ENCODE measurements at places on chromosomes 4 and X. TPM values are rescaled to one million over a fixed set of nuclear protein-coding genes. Genes with fewer than 3 reads are reported as not detected.
A peak's percentile ranks its signal among the peaks of the same experiment; 100 is the strongest.

- DNase-seq = no peak
Measured at GRCh38 chrX:70088751-70089150, 26.5 kb downstream of the OTUD6A start.

DNA sequence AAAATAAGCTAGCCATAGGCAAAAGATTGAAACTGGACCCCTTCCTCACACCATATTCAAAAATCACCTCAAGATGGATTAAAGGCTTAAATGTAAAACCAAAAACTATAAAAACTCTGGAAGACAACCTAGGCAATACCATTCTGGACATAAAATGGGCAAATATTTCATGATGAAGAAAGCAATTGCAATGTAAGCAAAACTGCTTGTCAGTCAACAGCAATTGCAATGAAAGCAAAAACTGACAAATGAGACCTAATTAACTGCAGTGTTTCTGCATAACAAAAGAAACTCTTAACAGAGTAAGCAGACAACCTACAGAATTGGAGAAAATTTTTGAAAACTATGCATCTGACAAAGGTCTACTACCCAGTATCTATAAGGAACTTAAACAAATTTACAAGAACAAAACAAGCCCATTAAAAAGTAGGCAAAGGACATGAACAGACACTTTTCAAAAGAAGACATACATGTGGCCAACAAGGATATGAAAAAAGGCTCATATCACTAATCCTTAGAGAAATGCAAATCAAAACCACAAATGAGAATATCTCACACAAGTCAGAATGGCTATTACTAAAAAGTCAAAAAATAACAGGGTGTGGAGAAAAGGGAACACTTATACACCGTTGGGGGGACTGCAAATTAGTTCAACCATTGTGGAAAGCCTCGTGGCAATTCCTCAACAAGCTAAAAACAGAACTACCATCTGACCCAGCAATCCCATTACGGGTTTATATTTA, 46.7 kb downstream of the CFAP299 start:
- DNase-seq = no peak

DNA sequence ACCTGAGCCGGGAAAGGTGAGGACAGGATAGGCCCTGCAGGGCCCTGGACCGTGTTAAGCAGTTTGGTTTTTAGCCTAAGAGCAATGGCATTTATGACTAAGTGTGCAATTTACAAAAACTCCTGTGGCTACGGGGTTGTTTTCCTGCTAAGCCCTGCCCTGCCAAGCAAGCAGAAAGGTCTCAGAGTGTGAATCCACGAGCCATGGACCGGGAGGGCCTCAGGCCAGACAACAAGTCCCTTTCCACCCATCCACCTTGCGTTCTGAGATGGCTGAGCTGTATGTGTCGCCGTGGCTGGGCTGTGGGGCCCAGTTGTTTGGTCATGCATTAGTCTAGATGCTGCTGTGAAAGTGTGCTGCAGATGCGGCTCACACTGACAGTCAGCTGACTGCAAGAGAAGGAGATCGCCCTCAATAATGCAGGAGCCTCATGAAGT, 33.9 kb upstream of the AFAP1 start:
- no peak for DNase-seq

GRCh38 chr4:170242471-170242870, 152.7 kb upstream of the AADAT start:
- DNase-seq = no peak

- no peak for DNase-seq
Measured at GRCh38 chr4:82733636-82734035, 65.0 kb downstream of the SCD5 start.

DNA sequence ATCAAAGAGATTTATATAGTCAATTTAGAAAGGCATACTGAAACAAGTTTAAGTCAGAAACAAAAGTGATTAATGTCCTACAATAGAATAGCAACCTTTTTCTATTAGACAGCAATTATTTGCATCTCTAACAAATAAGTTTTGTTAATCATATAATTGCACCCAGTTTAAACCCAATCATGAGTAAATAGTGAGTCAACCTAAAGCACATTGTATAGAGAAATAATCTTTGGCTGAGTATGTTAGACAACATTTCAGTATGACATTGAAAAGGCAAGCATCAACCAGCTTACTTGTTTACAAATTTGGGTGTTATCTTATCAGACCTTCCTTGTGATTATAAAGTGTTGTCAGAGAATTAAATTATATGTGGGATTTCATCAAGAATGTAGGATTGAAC, 209.5 kb downstream of the IL15 start:
- DNase-seq = no peak

DNA sequence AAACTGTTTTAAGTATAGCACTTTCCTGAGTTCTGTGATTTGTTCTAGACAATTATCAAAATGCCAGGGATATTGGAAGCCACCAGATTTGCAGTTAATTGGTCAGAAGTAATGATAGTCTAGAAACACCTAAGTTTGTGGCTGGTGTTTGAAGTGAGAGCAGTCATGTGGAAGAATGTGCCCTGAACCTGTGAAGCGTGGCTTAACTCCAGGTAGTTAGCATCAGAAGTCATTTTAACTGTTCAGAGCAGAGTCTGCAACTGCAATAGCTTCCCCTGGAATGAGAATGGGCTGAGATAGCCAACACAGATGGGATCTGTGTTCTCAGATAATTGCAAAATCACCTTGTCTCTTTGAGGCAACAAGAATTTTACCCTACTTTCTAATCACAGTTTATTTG, 255.1 kb upstream of the GK2 start:
- no peak for DNase-seq

GRCh38 chrX:151370906-151371305, 26.1 kb upstream of the VMA21 start:
- DNase-seq = no peak

DNA sequence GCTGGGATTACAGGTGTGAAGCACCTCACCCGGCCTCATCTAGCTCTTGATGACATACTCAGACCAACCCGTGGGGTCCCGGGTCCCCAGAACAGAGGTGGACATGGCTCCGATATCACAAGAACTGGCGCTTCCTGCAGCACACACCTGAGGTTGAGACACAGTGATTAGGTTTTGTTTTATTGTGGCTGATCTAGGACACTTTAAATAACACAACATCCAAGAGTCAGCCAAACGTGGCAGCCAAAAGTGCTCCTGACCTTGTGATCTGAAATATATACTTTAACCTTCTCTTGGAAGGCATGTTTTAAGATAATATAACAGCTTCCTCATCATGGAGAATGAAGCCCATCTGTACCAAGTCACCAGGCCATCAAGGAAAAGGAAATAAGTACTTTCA, 198.9 kb downstream of the DHRSX start:
- no peak for DNase-seq

Gene IGFBP7
- total RNA-seq = 55.3 TPM

GRCh38 chr4:15327311-15328298, 100.2 kb upstream of the C1QTNF7 start:
- no peak for DNase-seq

Gene AREG
- total RNA-seq = 30.0 TPM

DNA sequence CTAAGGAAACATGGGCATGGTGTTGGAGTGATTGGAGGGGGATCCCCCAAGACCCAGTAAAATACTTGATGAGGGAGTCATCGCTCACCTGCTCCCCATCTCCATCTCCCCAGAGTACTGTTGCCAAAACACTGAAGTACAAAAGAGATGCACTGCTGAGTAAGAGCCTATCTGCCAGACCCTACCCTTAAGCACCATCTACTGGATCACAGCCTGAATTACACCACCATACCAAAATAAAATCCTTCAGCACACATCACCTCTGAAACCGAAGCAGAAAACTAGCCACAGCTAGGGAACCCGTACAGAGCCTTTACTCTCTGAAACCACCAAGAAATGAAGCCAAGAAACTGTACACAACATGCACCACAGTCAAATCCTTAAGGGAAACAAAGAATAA, 466.3 kb upstream of the ACTRT1 start:
- no peak for DNase-seq

GRCh38 chr4:3791910-3792542, 25.8 kb downstream of the ADRA2C start:
- peak; percentile 65 for DNase-seq

Gene AVPR2
- 0.52 TPM for total RNA-seq

DNA sequence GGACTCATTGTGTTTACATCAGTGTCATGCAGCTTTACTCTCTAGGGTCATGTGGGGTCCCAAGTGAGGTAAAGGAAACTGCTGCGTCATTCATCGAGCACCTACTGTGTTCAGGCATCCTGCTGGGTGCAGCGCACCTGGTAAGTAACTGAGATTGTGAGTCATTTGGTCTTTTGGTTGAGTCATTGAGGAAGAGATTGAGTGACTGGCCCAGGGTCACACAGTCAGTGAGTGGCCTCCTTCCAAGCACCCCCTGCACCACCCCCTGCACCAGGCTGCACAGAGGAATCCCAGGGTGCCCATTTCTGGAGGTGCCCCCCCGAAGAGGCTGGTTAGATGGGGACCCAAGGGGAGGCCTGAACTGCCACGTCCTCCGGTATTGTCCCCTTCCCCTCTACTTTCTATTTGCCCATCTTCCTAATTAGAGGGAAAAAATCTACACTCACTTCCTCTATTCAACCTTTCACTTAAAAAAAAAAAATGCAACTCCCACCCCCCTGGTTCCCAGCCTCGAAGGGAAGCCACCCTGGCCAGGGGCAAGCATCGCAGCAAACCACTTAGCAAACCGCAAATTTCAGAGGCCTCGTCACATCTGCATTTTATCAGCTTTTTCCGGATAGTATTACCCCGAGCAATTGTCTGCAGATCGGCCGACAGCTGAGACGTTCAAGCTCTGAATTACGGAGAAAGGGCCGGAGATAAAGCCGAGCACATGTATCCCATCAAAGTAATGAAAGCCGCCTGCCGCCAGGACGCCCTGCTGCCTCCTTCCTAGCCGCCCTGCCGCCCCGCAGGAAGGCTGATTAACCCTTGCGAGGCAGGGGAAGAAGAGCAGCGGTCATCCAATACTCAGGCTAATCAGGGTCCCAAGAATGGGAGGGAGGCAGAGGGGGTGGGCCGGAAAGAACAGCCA, 96.3 kb upstream of the MSX1 start:
- no peak for DNase-seq

DNA sequence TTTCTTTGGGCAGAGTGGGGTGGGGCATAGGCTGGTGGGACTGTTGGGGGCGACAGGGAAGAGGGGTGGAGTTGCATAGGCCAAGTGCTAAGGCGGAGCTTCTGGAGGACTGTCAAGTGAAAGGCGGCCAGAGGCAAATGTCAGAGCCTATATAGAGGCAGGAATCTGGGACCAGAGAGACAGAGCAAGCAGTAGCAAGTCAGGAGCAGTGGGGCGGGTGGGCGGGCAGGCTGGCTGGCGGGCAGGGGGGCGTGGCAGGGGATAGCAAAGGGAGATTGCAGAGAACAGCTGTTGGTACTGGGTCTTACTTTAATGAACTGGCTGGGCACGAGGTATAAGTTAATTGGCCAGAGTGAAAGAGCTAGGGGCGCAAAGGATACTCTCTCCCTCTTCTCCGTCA, 89.8 kb downstream of the RTL9 start:
- no peak for DNase-seq

DNA sequence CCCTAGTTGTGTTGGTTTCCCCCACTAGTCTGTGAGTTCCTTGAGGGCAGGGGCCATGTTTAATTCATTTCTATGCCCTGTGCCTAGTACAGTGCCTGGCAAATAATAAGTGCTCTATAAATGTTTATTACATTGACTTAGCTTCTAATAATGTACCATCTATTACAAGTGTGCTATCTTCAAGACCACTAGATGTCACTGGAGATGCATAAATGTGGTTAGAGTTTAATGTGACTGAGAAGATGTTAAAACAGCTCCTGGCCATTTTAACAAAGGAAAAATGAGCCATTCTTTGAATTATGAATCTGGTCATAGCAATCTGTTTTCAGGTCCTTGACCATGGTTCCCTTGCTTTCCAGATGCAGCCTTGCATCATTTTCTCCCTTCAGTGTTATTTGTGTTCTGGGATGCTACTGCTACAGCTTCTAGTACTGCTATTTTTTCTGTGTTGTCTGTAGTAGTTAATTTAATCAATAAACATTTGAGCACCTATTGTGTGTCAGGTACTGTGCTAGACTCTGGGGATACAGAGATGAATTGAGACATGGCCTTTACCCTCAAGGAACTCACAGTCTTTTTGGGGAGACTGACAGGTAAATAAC, 43.2 kb downstream of the SLC9A6 start:
- DNase-seq = no peak

DNA sequence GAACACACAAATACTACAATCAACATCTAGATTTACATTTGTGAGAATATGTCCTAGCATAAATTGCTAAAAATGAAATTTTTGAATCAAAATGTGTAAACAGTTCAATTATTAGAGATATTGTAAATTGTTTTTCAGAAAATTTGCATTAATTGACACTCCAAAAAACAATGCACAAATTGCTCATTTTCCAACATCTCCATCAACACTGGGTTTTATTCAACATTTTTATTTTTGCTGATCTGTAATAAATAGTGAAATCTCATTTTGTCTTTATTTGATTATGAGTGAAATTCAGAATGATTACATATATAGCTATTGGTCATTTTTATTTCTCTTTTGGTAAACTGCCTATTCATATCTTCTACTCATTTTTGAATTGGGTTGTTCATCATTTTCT, 120.0 kb upstream of the GRIA3 start:
- DNase-seq = no peak

GRCh38 chr4:5959211-5959982, 58.8 kb downstream of the C4orf50 start:
- DNase-seq = no peak

DNA sequence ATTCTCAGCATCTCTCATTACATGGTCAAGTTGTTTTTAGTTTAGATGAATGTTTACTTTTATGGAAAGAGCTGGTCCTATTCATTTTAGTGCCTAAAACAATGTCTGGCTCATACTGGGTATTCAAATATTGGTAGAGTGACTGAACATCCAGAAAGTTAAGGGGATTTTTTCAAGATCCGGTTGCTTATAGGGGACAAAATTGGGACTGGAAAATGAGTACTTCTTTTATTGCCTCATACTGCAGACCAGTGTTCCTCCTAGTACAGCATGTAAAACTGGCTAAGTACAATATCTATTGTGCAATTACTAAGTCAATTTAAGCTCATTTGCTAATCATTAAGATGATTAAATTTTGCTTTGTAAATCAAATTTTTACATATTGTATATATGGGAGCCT, 13.9 kb downstream of the RP2 start:
- DNase-seq = no peak

DNA sequence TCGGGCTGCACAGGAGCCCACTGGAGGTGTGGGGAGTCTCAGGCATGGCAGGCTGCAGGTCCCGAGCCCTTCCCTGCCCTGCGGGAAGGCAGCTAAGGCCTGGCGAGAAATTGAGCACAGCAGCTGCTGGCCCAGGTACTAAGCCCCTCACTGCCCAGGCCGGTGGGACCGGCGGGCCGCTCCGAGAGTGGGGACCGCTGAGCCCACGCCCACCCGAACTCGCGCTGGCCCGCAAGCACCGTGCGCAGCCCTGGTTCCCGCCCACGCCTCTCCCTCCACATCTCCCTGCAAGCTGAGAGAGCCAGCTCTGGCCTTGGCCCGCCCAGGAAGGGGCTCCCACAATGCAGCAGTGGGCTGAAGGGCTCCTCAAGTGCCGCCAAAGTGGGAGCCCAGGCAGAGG, 82.0 kb upstream of the NEIL3 start:
- DNase-seq = no peak

- DNase-seq = no peak
Measured at GRCh38 chrX:108640817-108641216, 95.5 kb downstream of the IRS4 start.

Gene SLC6A14
- 2.6 TPM for total RNA-seq

GRCh38 chrX:20663336-20663735, 396.6 kb upstream of the RPS6KA3 start:
- no peak for DNase-seq

- DNase-seq = no peak
Measured at GRCh38 chrX:81301877-81302276, 100.0 kb downstream of the SH3BGRL start.

Gene MAGEC1
- total RNA-seq = not detected

Gene PSAPL1
- not detected for total RNA-seq

Measured in left colon (tissue), 2 donors.